Activated CD4-positive, alpha-beta T cell treated with anti-CD3 and anti-CD28 coated beads, Interleukin-2, amount 10 ng/mL, durations not matched to agents 7 days and 5 days (primary cell): ENCODE measurements at places on chromosomes 16 and 17.

GRCh38 chr17:8963647-8964258, 1.8 kb downstream of the PIK3R5 start:
- no peak for DNase-seq

- no peak for DNase-seq
Measured at GRCh38 chr16:5905935-5906334, 808.3 kb upstream of the EEF2KMT start.

DNA sequence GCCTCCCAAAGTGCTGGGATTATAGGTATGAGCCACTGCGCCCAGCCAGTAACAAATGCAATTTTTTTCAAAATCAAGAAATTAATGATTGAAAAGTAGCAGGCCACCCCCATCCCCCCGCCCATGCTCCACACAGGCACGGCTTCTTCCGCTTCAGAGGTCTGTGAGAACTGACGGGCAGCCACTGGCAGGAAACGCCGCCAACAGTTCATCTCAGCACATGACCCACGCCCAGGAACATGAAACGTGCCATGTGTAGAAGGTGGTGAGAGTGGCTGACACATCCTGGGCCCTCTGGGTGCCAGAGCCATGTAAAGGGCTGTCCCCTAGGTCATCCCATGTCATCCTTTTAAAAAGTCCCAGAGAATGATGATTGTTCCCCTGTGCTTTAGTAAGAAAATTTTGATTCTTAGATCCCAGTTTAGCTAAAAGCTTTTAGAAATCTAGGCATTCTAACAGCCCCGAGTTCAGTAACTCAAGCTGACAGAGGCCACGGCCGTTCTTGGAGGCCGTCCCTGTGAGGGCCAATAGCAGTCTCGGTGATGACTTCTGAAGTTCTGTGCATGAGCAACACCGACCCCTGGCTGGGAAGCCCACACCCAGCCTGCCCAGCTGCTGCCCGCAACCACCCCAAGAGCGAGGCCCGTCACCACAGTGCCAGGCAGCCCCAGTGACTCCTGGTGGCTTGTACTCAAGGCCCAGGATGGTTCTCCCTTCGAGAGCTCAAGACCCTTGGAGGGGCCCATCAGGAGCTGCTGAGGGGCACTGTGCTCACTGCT, 52.1 kb downstream of the KLHDC4 start:
- DNase-seq, result peak; percentile 82

DNA sequence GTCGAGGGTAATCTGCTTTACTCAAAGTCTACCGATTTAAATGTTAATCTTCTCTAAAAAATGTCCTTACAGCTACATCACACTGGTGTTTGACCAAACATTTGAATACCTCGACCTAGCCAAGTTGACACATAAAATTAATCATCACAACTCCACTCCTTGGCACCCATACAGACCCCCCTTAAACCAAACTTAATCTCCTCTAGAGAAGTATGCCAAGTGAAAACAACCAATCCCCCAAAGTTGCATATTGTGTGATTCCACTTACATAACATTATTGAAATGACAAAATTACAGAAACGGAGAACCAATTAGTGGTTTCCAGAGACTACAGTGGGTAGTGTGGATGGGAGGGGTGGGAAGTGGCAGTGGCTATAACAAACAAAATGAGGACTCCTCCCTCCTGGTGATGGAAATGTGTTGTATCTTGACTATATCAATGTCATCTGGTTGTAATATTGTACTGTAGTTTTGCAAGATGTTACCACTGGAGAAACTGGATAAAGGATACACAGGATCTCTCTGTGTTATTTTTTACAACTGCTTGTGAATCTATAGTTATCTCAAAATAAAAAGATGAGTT, 39.4 kb downstream of the CAPNS2 start:
- no peak for DNase-seq

GRCh38 chr16:15915555-15916081, 27.2 kb upstream of the CEP20 start:
- no peak for DNase-seq

- DNase-seq, result no peak
Measured at GRCh38 chr17:76278268-76278908, 13.2 kb downstream of the UBALD2 start.

GRCh38 chr17:164303-165235, 16.9 kb downstream of the DOC2B start:
- DNase-seq, result peak; percentile 17
